Endodermal cell (in vitro differentiated cells): ENCODE measurements at places on chromosomes 16 and 17. TPM values are rescaled to one million over a fixed set of nuclear protein-coding genes. Genes with fewer than 3 reads are reported as not detected.

DNA sequence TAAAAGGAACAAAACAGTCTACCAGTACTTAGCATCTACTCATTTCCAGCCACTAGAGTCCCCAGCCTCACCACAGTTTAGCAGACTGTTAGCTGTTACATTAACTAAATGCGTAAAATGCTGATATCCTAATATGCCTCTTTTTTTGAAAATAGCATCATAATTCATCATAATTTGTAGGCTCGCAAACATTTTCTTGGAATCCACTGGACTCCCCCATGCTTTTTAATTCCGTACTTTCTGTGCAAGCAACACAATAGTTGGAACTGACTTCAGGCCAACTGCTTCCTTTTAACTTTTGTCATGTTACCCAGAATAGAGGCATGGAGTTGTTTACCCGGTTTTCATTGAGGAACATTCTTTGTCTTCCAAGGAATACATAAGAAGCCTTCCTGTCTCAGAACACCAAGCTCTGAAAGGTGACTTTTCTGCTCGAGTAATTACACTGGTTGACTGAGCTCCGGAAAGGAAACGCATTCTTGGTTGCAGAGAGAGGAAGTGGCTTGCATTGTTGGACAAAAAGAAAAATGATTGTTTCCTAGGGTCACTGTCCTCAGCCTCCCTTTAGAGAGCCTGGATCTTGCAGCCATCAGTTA lies 30.9 kb upstream of the SEC14L1 start:
- H3K4me1 ChIP-seq: no peaks in the 10 kb centered on the region
- H3K4me3 ChIP-seq: no peak overlapping the region
- no peaks in the 10 kb centered on the region for H3K27me3 ChIP-seq

- no peak overlapping the region for H3K27ac ChIP-seq
- H3K4me1 ChIP-seq: no peaks in the 10 kb centered on the region
- no peaks in the 10 kb centered on the region for H3K27me3 ChIP-seq
- H3K4me3 ChIP-seq: no peak overlapping the region
- peaks cover 4% of the 10 kb centered on the region for H3K36me3 ChIP-seq
Measured at GRCh38 chr16:88072571-88073001, 121.4 kb downstream of the BANP start.

The SP2 gene
- total RNA-seq: 13.4 and 13.9 TPM in 2 replicates

DNA sequence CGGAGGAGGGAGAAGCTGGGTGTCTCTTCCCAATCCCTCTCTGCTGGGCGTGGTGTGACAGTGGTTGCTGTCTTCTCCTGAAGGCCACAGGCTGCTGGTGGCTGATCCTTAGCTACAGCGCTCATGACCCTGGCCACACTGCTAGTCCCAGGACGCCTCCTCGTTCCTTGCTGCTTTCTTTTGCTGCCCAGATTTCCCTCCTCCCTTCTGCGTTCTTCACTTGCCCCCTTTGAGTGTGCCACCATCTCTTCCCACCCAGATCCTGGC lies 90.1 kb downstream of the MRC2 start:
- no peak overlapping the region for H3K4me3 ChIP-seq
- DNase-seq: no peak
- no peak overlapping the region for H3K27ac ChIP-seq
- H3K4me1 ChIP-seq: no peaks in the 10 kb centered on the region
- H3K27me3 ChIP-seq: no peaks in the 10 kb centered on the region

The CACNG5 gene
- total RNA-seq: 0.38 TPM in 2 of 3 replicates, not detected in the other

DNA sequence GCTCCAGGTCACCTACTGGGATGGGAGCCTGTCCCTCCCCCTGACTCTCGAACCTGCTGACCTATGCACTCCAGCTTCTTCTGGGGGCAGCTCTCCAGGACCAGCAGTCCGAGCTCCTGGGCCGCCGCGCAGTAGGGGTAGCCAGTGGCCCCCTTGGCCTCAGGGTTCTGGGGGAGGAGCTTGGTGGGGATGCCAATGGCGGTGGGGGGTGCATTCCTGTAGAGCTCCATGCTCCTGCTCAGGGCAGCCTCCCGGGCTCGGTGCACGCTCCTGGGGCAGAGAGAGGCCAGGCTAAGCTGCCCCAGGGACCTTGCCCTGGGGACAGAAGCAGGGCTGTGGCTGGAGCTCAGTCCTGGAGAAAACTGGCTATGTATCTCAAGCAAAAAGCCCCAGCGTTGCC lies 7.7 kb upstream of the SPATA2L start:
- peaks cover 3% of the 10 kb centered on the region for H3K4me1 ChIP-seq
- H3K27ac ChIP-seq: no peak overlapping the region
- no peaks in the 10 kb centered on the region for H3K36me3 ChIP-seq
- no peaks in the 10 kb centered on the region for H3K27me3 ChIP-seq
